ENCODE measurements at places on chromosomes 13 and 19. TPM values are rescaled to one million over a fixed set of nuclear protein-coding genes. Genes with fewer than 3 reads are reported as not detected.

Gene FLT3
- total RNA-seq = not detected

Gene HS6ST3
- total RNA-seq = not detected

Gene CDK8
- 10.7 TPM for total RNA-seq

Gene ZNF135
- total RNA-seq = 2.8 TPM

Gene COL4A1
- 1,068 TPM for total RNA-seq

Gene APOC1
- total RNA-seq = 0.60 TPM

Gene GPC6
- under 0.01 TPM for total RNA-seq

Gene TRIM13
- total RNA-seq = 18.1 TPM

Gene SLAIN1
- total RNA-seq = 3.3 TPM

Gene SLITRK5
- total RNA-seq = not detected

Gene ZNF610
- 2.8 TPM for total RNA-seq

Gene TRPC4
- total RNA-seq = under 0.01 TPM

Gene ZNF787
- total RNA-seq = 31.0 TPM

Gene ZSWIM9
- 2.2 TPM for total RNA-seq

Gene FREM2
- not detected for total RNA-seq

Gene CGB2
- not detected for total RNA-seq

Gene SPRY2
- 10.2 TPM for total RNA-seq
